ENCODE measurements at places on chromosomes 3 and 15.

DNA sequence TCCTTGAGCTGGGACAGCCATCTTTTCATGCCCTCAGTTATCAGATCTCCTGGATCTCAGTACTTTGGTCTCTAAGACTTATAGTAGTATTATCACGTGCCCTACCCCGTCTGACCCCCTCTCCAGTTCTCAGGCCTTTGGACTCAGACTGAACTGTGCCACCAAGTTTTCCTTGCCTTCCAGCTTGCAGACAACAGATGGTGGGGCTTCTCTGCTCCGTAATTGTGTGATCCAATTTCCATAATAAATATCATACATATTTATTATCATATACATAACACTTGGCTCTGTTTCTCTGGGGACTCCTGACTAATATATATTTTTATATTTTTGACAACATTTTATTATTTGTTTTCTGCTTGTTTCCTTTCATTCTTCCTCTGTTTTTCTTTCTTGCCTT is 458.8 kb upstream of the SEMA6D start:
- no peak for DNase-seq

GRCh38 chr3:170220871-170221270 is 1.4 kb upstream of the PRKCI start:
- no peak for DNase-seq

- DNase-seq: no peak
Observed at GRCh38 chr3:72791161-72791560, 57.1 kb downstream of the SHQ1 start.

- no peak for DNase-seq
Observed at GRCh38 chr3:128313935-128314334, 152.8 kb downstream of the DNAJB8 start.

- DNase-seq: no peak
Observed at GRCh38 chr15:38038659-38039442, 104.4 kb downstream of the TMCO5A start.

- DNase-seq: no peak
Observed at GRCh38 chr3:134905647-134905935, 110.5 kb downstream of the EPHB1 start.

DNA sequence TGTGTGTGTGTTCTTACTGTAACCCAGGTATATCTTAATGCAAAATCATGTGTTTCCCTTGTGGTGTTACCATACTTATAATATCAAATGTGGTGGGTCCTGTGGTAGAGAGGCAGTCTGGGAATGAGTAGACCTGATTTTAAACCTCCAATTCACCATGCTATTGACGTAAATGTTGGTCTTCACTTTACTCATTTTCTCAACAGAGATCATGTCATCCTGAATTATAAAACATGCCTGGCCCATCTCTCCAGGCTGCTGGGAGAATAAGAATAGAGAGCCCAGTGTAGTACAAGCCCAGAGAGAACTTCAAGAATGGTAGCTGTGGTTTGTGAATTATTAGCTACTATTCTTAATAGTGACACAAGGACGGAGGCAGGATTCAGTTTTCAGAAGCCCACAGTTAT is 88.1 kb downstream of the MBNL1 start:
- no peak for DNase-seq

DNA sequence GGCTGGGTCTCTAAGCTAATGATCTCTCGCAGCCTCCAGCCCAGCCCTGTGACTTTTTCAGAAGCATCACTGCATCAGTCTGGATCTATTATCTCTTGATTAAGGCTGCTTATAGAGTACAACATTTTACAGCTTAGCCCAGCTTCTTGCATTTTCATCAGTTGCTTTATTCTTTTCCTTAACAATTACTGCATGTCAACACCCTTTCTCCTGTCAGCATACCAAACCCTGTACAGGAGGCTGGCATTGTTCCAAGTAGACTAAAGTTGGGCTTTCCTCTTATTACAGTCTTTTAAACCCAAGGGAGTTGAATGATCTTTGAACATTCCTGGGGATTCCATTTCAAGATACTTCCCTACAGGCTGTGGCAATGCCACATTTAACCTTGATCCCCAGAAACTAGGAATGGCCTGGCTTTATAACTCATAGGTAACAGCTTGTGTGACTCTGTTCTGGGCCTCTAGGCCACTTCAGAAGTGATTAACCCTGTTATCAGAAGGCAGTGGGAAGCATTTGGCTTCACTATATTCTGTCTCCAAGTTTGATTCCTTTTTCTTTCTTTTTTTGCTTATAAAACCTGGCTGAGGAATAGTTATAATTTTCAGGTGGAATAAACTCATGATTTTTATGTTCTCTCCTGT is 182.9 kb downstream of the KCNMB2 start:
- no peak for DNase-seq
